Stimulated activated CD4-positive, alpha-beta T cell treated with anti-CD3 and anti-CD28 coated beads, Interleukin-2, amount 100 ng/mL, for 24 hours (primary cell): ENCODE measurements at places on chromosomes 7 and 10.

DNA sequence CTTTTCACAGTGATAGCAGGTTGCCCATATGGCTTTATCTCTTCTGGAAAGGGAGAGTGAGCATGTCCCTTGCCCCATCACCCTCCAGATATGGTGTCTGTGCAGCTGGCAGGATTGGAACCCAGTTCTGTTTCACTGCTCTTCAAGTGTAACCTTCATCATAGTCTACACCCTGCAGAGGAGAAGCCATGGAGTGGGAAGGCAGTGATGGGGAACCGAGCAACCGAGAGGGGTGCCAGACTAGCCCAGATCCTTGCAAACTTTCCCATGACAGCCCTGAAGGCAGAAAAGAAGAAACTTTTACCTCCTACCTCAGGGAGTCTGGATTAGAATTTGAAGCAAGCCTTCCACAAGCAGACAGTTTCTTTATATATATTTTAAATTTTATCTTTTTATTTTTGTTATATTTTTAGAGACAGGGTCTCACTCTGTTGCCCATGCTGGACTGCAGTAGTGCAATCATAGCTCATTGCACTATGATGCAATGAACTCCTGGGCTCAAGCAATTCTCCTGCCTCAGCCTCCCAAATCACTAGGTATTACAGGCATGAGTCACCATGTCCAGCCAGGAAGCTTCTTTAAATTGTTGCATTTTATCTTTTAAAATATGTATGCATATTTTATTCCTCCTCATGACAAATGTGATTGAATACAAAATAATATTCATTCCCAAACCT, 133.3 kb downstream of the KCNMA1 start:
- no peak for DNase-seq

DNA sequence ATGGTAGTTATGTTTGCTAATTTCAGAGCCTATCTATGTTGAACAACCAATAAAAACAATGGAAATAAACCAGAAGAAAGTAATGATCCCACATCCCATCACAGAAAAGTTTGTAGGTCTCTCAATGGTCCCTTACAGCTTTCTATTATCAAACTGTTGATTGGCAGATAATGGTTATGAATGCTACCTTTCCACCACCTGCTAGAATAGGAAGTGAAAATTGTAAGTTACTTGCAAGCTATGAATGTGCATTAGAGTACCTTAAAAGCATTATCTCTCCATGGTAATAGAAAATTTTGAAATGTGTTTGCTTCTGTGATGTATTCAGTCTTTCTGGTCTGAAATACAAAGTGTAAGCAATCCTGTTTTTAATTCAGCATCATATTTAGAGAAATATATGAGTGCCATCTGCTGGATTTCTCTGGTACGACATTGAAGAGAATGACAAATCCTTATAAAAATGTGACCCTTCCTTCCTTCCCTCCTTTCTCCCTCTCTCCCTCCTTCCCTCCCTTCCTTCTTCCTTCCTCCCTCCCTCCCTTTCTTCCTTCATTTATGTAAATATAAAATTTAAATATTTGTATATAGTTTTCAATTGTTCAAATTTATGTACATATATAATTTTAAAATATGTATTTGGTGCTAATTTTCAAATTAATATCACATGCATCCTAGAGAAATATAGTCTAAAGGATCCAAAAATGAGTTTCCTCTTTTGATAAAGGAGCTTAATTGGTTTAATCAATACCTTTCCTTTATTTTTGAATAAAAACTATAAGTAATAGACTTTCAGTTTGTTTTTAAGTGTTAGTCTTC, 41.4 kb upstream of the PNLIPRP3 start:
- no peak for DNase-seq

GRCh38 chr10:74511051-74511450, 315.3 kb upstream of the KAT6B start:
- no peak for DNase-seq

DNA sequence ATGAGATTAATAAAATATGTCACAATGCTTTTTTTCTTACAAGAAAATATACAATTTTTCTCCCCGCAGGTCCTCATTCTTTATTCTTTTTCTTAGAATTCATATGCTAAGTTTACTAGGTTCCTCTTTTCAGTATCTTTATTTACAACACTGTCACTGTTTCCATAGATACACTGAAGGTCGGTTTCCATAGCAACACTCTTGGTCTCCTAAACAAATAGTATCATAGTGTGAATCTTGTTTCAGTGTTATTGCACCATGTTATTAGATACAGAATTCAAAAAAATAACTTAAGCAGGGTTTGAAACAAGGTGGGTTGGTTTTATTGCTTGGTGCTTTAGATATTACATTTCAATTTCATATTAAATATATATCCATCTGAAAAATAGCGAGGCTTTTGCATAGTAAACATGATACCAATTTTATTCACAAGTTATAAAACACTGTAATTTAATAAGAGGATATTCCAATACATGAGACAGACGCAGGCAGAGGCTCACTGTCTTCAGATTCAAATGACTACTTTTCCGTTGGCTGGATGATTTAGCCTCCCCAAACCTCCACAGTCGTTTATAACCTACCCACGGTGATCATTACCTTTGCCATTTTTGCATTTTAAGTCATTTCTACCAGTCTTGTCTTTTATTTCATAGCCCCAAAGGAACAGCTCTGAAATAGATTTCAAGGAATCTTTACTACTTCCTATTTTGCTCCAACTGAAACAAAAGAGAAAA, 88.9 kb upstream of the KLF6 start:
- no peak for DNase-seq

GRCh38 chr10:7412237-7412927, 1.5 kb upstream of the SFMBT2 start:
- peak; percentile 59 for DNase-seq
